ENCODE measurements at places on chromosomes 2 and 18.
A peak's percentile ranks its signal among the peaks of the same experiment; 100 is the strongest.

DNA sequence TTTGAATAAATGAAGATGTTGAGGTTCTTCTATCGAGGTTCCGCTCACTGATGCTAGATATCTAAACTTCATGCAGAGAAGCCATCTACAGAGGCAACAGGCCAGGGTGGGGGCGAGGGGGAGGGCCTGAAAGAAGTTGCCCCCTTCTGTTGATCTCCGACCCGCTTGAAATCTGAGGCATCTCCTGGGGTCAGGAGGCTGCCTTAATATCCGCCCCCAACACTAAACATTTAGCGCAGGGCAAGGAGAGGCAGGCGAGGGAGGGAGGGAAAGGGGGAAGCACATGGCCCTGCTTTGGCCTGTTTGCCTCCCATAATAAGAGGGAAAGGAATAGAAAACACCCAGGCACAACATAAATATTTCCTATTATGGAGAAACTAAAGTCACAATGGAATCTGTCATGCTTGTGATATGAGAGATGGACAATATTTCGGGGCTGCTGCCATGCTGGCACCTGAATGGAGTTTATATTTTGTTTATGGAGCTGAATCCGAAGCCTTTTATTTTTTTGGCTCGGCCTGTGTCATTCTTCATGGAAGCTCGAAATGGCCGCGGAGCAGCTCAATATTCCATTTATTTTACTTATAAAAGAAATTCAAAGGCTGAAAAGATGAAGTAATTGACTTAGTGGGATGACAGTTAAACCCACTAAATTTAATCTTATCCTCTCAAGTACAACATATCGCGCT, 221.1 kb downstream of the INSIG2 start:
- DNase-seq: no peak

DNA sequence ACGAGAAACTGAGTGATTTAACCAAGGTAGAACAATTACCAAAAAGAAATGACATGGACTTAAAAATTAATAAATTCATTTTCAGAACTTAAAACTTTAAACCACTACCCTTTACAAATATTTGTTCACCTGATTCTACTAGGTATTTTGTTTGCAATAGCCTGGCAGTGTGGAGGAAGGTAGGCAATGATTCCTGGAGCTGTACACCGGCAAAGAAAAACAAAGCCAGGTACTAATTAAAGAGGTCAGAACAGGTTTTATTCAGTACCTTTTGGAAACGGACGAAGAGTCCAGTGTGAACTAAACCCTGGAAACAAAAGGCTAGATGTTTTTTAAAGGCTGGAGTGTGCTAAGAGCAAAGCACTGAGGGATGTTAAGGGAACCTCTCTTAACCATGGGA, 561.3 kb upstream of the FSHR start:
- no peak for DNase-seq

GRCh38 chr2:8441371-8441770, 240.5 kb upstream of the ID2 start:
- no peak for DNase-seq

DNA sequence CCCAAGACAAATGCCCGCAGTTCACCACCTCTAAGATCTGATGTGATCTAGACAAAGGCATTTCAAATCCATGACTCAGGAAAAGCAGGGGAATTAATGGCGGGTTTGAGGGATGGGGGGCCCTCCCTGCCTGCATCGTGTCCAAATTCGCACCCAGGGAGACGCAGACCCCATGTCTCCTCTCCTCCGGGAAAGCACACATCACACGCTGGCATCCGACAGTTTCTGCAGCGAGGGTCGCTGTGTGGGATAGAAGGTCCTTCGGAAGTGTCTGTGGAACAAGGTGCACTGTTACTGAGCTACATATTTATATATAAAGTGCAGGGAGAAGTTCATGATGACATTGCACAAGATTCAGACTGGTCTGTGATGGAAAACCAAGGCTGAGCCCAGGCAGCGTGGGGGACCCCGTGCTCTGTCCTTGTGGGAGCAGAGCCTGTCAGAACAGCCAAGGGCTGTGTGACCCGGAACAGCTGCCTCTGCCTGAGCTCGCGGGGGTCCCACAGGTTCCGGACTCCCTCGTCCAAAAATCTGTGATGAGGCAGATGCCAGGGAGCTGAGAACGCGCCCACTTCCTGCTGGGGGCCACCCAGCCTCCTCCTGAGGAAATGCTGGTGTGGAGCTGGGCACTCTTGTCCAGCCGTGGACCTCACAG, 82.3 kb upstream of the CTDP1 start:
- DNase-seq: no peak

DNA sequence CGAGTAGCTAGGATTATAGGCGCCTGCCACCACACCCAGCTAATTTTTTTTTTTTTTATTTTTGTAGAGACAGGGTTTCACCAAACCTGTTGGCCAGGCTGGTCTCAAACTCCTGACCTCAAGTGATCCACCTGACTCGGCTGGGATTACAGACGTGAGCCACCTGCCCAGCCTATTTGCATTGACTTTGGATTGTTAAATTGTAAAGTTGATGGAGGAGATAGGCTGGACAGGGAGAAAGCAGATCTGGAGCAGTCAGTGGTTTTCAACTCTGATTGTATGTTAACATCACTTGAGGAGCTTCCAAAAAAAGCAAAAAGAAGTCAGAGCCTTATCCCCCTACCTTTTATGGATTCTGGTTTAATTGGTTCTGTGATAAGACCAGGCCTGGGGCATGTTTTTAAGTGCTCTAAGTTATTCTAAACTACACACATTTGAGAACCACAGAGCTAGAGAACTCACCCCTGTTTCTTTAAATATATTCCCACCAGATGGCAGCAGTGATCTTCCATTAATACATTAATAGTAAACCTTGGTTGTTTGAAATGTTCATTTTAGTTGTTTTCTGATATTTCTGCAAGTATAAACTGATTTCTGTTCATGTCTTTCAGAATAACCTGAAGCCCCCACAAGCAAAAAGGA, 7.5 kb downstream of the C2orf49 start:
- DNase-seq: peak; percentile 76

DNA sequence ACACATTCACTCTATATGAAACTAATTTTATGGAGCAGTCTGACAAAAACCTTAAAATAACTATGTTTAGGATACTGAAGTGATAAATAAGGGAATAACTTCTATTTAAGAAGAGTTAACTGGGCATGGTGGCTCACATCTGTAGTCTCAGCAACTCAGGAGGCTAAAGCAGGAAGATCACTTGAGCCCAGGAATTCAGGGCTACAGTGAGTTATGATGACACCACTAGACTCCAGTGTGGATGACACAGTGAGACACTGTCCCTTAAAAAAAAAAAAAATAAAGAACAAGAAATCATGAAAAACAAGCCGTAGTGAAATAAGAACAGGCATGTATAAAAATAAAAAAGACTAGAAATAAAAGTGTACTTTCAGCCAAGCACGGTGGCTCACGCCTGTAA, 82.0 kb downstream of the THADA start:
- no peak for DNase-seq

GRCh38 chr2:21466341-21466927, 342.7 kb downstream of the TDRD15 start:
- DNase-seq: no peak

DNA sequence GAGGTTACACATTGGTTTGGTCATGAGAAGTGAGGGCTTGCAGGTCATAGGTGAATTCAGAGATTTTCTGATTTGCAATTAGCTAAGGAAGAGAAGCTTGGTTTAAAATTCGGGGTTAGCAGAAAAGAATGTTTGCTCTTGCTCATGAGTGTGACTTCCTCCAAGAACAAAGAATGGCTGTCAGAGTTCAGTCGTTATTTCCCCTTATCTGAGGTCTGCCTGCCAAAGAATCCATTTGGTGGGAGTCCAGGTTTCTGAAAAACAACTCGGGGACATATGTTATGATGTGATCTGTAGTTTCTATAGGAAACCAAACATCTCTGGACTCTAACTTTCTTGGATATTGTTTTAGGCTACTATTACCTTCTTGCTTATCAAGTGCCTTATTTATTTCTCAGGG, 3.2 kb upstream of the UGT1A6 start:
- no peak for DNase-seq
